ENCODE measurements at places on chromosomes 2 and 18.

GRCh38 chr2:241730671-241731293 lies 3.6 kb upstream of the D2HGDH start:
- DNase-seq, result no peak

DNA sequence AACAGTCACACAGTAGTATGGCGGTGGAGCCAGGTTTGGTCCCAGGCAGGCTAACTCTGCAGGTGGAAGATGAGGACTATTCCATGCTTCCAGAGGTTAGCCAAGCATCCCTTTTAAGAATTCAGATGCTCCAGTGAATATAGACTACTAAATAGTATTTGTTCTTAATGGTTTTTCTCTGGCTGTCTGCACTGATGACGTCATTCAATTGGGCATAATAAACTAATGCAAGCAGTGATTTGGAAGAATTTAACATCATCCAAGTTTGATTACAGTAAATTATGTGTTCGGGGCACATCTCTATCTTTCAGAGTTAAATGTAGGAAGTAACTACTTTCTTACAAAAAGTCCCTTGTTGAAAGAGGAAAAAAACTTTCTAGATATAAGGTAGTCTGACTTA lies 78.8 kb upstream of the RND3 start:
- no peak for DNase-seq

DNA sequence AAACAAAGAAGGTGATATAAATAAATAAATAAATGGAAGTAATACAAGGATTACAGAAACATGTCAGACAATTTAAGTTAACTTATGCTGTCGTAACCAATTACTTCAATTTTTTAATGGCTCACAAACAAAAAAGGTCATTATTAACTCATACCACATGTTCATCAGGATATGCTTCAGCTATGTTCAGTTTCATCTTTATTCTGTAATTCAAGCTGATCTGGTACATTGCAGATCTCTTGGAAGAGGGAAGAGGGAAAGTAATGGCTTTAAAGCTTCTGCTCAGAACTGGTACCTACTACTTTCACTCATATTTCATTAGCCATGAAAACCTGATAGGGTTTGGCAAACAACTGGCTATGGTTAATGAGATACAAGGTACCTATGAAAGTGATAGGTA lies 67.6 kb upstream of the ERBB4 start:
- no peak for DNase-seq

DNA sequence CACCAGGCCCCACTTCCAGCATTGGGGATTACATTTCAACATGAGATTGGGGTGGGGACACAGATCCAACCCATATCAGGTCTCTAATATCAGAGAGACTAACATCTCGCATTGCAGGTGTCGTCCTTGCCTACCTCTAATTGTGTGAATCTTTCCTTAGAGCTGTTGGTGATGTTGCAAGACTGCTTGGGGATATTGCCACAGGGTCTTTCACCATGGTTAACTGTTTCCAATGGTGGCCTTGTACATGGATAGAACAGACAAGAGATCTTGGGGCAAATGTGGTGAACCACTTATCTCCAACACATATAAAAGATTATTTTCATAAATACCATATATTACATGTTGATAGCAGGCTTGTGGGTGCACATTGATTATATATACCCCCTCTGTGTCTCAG lies 270.3 kb upstream of the LINC00305 start:
- DNase-seq, result no peak

- no peak for DNase-seq
These were observed 83.5 kb downstream of the INO80D start for GRCh38 chr2:206002440-206002839.

GRCh38 chr2:17115466-17115865 lies 402.8 kb downstream of the RAD51AP2 start:
- DNase-seq, result no peak

DNA sequence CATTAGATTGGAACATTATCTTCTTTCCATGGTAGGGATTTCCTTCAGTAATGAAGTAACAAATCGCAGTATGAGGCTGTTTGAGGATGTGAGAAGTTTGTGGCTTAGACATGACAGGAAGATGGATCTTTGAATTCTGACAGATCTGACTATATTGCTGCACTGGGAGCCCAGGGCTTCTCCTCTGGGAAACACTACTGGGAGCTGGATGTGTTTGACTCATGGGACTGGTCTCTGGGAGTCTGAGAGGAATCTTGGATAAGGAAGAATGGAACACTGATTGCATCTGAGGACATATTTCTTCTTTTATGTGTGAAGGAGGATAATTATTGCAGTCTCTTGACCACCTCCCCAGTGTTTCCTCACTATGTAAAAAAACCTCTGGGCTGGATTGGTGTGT lies 77.2 kb upstream of the ST6GAL2 start:
- no peak for DNase-seq

DNA sequence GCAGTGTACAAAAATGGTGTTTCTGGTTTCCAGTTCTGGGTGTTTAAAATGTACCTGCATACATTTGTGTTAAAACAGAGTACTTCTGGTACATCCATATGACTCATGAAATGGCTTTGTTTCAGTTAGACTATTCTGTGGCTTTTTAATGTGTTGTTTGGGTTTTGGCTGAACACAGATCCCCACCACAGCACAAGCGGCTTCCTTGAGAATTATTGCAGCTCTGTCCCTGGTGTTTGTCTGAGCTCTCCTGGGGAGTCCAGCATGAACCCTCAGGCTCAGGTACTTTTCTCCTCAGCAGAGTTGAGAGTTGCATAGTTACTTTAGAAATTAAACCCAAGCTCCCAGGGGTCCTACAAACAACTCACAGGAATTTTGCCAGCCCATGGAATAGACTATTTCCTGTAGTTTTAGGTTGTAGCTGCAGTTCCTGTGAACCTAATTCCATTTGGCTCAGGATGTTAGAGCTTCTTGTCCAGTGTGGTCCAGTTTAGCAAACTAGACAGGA lies 64.8 kb upstream of the EML6 start:
- no peak for DNase-seq

- no peak for DNase-seq
These were observed 5.6 kb upstream of the ACYP2 start for GRCh38 chr2:54109848-54110247.

- DNase-seq, result no peak
These were observed 31.2 kb downstream of the TWIST2 start for GRCh38 chr2:238879043-238879442.

DNA sequence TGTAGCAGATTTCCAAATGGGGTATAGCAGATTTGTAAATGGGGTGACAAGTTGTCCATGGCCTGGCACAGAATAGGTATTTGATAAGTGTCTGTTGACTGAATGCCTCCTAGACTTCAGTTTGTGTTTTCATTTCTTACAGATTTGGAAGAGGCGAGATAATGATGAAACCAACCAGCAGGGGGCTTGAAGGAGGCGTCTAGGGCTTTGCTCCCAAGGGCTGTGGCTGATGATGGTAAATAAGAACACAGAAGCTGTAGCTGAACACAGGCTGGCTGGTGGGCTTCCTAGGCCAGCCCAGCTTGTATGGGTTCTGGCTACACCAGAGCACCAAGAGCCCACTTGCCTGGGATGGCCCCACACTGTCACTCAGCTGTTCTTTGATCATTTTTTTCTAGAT lies 19.4 kb downstream of the SFTPB start:
- no peak for DNase-seq

- no peak for DNase-seq
These were observed 12.8 kb downstream of the PSMD1 start for GRCh38 chr2:231069379-231070054.

GRCh38 chr2:144161061-144161460 lies 358.9 kb downstream of the ZEB2 start:
- DNase-seq, result no peak

GRCh38 chr2:200007306-200007705 lies 51.9 kb downstream of the MAIP1 start:
- no peak for DNase-seq

DNA sequence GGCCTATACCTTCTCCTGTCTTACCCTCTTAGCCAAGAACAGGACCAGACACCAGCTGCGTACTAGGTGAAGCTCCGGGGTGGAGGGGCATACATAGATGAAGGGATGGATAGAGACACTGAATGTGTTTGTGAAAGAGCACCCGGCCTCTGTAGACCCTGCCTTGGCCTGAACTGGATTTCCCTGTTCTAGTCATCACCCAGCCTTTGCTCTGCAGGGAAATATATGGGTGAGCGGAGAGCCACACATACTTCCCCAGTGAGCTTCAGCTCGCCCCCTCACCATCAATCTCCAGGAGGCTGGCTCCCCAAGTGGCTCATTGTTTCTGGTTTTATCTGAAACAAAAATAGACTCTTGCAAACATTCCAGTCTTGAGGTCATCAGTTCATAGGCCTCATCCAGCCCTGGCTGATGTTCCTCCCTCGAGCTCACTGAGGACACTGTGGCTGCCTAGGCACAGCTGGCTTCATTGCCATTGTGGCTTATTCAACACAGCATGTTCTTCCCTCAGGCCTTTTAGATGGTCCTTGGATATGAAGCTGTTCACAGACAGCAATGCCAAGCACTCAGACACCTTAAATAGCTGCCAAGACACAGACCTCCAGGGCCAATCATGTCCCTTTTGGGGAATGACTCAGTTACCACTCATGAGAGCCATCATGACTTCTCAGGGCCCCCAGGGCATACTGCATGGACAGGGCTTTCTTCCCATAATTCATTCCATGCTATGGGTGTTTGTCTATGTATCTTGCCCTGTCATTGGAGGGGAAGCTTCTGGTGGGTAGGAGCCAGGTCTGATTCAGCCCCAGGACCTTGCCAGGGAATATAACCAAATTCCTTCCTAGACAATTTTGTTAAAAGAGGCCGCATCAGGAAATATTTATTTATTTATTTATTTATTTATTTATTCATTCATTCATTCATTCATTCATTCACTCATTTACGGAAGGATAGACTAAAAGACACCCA lies 82.4 kb downstream of the TTC32 start:
- DNase-seq, result no peak

GRCh38 chr2:85750587-85751575 lies 2.9 kb upstream of the ATOH8 start:
- no peak for DNase-seq

DNA sequence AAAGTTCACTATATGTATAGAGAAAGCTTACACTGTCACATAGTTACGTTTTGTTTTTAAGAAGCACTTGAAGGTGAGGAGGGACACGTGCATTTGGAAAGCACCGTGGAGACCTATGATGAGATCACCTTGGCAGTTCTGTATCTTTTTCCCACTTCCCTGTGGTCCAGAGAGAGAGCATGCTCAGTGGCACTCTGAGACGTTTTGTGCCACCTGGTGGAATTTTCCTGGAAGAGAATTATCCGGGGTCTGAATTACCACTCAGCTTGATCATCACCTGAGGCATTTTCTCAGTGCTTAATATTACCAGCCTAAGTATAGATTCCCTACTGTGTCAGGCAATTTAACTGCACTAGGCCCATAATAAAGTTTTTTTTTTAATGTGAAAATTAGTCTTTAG lies 469.4 kb upstream of the SMIM21 start:
- no peak for DNase-seq

DNA sequence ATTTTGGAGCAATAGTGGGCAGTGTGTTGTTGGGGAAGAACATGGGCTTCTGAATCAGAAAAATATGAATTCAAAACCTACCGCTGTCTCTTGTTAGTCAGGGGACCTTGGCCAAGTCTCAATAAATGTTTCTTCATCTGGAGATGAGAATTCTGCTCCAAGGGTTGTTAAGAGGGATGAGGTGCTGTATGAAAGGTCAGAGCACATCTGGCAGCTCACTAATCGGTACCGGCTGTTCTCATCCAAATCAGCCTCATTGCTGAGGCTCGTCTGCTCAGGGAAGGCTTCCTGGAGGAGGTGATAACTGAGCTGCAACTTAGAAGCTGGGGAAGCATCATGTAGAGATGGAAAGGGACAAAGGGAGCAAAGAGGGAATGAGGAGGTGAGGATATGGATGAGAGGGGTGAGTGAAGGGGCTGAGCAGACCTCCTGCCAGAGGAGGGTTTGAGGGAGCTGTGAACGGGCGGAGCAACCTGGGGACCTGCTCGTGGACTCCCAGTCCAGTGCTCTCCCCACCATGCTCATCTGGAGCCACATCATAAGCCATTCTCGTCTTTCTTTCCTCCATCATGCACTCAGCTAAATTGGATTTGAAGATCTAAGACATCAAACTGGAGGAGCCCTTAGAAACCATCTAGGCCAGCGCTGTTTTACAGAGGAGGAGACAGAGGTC lies 47.4 kb downstream of the GREB1 start:
- no peak for DNase-seq

GRCh38 chr18:55650363-55650870 lies 62.4 kb upstream of the TCF4 start:
- DNase-seq, result no peak

- DNase-seq, result no peak
These were observed 32.9 kb downstream of the HS1BP3 start for GRCh38 chr2:20617892-20618467.

DNA sequence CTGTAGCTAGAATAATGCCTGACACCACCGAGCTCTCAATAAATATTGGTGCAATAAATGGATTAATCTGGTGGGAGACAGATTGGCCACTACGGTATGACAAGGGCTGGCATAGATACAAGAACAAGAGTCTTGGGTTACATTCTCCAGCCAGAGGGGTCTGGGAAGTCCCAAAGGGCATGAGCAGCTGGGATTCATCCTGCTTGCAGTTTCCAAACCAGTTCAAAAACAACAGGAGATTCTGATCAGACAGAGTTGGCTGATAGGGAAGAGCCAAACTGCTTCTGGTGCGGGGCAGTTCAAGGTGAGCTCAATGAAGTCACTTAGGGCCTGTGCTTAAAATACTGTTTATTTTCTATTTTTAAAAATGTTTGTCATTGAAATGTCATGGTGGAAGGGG lies 266.9 kb downstream of the TNS1 start:
- no peak for DNase-seq

- no peak for DNase-seq
These were observed 120.1 kb downstream of the ACTR3 start for GRCh38 chr2:114010001-114010400.

GRCh38 chr2:210842896-210843295 lies 286.5 kb downstream of the CPS1 start:
- no peak for DNase-seq

- no peak for DNase-seq
These were observed 28.1 kb upstream of the PTPN2 start for GRCh38 chr18:12911929-12912703.

GRCh38 chr2:189056200-189057106 lies 82.3 kb downstream of the COL3A1 start:
- DNase-seq, result no peak

GRCh38 chr2:71778514-71778913 lies 325.2 kb downstream of the DYSF start:
- no peak for DNase-seq

DNA sequence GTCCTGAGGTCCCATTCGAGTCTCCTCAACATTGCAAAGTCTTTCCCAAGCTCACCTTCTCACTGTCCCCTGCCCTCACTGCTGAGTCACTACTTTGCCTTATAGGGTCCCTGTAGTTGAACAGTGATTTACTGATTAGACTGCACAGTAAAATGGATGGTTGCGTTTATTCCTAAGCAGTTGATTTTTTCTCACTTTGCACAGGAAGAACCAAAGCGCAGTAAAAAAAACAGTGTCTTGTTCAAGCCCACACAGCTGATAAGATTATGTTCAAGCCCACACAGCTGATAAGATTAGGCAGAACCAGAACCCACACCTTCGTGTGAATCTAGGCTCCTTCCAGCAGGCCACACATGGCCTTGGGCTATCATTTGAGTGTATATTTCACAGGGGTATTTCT lies 215.3 kb upstream of the COPS8 start:
- no peak for DNase-seq
